Stimulated activated CD4-positive, alpha-beta T cell treated with anti-CD3 and anti-CD28 coated beads, Interleukin-4, amount 100 ng/mL, for 48 hours (primary cell): ENCODE measurements at places on chromosomes 3 and 15.

GRCh38 chr3:76400141-76400540, 614.8 kb upstream of the ZNF717 start:
- DNase-seq, result no peak

DNA sequence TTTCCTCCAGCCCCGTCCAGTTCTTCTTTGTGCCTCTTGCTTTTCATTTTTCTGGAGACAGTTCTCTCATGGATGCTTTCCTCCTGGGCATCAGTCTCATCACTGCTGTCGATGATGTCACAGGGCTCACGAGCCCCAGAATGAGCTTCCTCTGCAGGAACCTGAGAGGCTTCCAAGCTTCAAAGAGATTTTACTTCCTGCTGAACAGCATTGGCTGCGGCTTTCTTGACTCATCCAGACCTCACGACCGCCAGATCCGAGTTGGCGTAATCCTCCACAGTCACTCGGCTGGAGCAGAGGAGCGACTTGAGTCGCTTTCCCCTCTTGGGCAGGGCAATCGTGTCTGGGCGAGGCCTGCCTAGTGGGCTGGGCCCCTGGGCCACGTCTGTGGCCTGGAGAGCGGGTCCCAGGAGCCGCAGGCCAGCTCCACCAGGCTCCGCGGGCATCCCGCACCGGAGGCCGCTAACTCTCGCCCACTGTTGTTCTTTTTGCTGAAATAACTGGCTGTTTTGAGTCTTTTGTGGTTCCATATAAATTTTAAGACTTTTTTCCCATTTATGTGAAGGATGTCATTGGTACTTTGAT, 20.8 kb upstream of the FAN1 start:
- DNase-seq, result no peak

DNA sequence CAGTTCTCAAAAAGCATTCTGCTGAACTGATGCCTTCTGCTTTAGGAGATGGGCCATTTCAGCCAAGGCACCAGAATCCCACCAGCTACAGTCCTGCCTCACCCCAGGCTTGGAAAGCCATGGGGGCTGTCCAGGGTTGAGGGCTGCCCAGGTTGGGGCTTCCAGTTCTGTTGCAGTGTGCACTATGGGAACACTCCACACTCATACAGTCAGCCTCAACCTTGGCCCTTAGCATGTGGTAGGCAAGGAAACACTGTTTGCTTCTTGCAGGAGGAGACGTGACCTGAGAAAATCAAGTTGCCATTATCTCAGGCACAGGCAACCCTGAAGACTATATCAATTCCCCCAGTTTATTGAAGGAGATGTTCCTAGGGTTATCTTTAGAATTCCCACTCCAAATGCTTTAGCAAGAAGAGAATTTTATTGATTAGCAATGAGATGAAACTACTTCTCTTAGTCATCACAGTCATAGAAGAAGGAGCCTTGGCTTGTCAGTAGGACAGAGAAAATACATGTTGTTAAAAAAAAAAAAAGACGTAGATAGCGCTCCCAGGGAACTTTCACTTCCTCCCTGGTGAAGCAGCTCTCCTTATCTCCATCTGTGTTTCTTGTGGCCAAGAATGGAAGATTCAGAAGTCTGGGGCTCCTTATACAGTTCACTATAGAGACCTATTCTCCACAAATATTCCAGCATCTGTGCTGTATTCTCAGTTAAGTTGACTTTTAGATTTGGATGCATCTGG, 38.3 kb upstream of the IL12A start:
- no peak for DNase-seq

DNA sequence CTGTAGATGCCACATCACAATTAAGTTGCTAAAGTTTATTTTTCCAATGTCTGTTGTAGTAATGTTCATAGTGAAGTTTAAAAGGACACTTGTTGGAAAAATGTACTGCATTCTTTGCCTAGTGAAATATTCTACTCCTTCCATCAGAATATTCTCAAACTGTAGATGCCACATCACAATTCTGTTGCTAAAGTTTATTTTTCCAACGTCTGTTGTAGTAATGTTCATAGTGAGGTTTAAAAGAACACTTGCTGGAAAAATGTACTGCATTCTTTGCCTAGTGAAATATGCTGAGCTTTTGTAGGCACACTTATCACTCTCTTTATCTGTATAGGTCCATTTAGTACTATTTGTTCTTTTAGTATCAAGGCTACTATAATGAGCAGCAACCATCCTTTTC, 836.1 kb downstream of the NAALADL2 start:
- no peak for DNase-seq

- no peak for DNase-seq
Measured at GRCh38 chr3:4981294-4981664, 2.0 kb downstream of the BHLHE40 start.

DNA sequence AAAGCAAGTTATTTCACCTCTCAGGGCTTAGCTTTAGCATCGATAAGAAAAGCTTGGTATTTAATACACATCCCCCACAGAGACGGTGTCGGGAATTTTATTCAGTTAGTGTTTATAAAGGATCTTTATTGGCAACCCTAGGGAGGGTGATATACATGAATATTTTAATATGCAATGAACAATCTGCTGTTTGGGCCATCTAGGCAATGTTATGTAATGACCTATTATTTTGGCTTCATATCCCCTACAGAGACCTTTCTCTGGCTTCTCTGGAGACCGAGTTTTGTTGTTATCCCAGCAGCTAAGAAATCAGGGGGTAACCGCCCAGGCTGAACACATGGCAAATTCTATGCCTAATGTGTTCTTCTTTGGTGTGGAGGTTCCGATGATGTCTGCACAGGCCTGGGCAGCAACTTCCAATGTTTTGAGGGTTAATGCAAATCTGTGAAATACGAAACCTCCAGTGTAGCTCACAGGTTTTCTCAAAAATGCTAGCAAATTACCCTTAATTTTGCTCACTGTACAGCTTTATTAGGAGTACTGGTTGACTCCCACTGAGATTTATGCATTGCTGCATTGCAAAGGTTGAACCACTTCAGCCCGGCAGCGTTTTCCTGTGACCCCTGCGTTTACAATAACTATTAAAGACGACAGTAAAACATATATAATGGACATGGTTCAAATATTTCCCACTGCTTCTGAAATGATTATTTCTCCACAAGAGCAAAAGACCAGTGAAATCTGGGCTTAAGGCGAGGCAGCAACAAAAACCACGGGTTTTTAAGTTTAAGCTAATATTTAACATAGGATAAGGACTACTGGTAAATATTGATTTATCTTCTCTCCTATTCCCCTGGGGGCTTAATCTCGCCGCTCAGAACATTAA, 298.3 kb upstream of the NR2E3 start:
- no peak for DNase-seq

GRCh38 chr15:86839502-86839901, 759.8 kb downstream of the AGBL1 start:
- no peak for DNase-seq

DNA sequence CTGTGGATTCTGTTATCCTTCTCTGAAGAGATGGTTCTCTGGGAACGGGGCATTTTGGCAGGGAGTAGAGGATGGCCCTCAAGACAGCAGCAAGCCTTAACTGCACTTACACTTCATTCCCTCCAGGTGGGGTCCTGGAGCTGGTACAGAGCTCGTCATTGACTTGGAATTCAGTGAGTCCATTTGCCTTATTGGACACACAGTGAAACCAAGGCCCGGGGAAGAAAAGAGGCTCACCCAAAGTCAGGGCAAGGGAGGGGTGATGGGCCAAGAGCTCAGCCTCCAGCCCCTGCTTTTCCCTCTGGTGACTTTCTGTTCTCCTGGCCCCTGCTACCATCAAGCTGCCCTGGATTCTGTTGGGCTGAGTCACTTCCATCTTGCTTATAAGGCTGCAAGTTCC, 125.6 kb downstream of the ETFA start:
- DNase-seq, result no peak

GRCh38 chr3:13690636-13691035, 141.7 kb downstream of the FBLN2 start:
- no peak for DNase-seq

GRCh38 chr3:106299300-106300098, 430.7 kb upstream of the CBLB start:
- no peak for DNase-seq

DNA sequence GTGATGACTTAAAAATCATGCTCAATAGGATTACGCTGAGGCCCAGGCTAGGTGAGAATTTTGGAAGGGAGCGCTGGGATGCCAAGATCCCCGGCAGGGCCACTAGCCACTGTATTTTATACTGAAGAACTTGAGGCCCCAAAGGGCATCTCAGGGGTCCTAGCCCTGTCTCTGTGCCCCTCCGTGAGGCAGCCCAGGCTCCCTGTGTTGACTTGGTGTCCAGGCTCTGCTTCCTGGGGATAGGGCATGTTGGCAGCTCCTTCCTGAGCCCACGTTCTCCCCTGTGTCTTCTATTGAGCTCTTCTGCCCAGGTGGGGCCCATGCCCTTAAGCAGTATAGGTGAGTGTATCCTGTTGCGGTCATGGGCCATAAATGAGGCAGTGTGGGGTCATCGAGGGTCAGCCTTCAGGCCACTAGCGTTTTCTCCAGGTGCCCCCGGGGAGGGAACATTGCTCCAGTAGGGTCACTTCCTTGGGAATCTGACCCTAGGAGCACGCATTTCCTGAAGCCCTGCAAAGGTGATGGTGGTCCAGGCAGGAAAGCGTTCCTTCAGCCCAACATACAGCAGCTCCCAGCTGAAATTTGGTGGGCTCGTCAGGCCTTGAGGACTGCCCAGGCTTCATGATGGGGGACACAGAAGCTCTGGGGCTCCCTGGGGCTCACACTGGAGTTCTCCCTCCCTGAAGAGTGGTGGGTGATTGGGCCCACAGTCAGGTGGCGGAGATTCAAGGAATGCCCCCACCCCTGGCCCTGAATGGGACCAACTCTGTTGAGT, 189.4 kb downstream of the UBE3A start:
- DNase-seq, result no peak

DNA sequence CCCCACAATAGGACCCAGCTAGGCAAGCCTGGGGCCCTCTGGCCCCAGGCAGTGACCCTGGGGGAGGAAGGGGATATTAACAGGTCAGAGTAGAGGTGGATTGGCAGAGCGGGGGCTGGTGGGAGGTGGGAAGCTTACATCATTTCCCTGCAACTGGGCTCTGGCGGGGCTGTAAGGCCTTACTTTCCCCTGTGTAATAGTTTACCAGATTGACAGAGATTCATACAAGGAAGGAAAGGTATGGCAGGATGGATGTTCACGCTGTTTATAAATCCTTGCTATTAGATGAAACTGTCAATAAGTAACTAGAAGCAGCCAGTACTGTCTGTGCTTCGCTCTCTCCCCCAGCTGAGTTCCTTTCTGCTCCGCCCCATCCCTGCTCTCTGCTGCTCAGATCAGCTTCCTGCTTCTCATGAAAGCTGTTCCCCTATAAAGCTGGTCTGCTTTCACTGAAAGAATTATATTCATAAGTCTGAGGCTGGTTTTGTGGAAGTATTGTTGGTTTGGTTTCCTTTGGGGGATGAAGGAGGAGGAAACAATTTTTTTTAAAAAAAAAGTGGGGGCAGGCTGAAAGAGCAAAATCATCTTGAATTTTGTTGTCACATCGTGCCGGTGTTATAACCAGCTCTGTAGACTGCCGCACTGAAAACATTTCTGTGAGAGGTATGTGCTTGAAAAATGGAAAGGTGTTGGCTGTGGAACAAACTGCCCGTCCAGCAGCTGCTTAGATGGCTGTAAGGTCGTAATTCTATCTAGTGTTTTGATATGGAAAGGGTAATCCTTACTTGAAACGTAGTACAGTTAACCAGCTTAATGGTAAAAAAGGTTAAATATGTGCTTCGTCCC, 76.4 kb downstream of the BBX start:
- DNase-seq, result peak; percentile 26

- no peak for DNase-seq
Measured at GRCh38 chr3:71786551-71786950, 1.6 kb upstream of the PROK2 start.

GRCh38 chr3:98755601-98756000, 7.5 kb upstream of the ST3GAL6 start:
- no peak for DNase-seq

DNA sequence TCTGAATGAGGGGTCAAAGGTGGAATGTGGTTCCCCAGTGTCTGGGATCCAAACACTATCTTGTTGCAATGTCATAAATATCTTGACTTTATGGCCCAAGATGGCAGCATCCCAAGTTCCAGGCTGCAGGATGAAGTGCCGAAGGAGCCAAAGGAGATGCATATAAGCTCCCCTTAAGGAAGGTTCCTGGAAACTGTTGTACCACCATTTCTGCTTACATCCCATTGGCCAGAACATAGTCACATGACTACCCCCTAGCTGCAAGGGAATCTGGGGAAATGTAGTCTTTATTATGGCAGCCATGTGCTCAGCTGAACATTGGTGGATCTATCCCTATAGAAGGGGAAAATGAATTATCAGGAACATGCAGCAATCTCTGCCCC, 54.3 kb downstream of the BDH1 start:
- DNase-seq, result no peak

GRCh38 chr15:100835636-100836035, 44.0 kb upstream of the ALDH1A3 start:
- DNase-seq, result no peak

- no peak for DNase-seq
Measured at GRCh38 chr3:169493521-169494141, 169.9 kb downstream of the MECOM start.

- no peak for DNase-seq
Measured at GRCh38 chr15:68126396-68126795, 72.3 kb downstream of the PIAS1 start.

DNA sequence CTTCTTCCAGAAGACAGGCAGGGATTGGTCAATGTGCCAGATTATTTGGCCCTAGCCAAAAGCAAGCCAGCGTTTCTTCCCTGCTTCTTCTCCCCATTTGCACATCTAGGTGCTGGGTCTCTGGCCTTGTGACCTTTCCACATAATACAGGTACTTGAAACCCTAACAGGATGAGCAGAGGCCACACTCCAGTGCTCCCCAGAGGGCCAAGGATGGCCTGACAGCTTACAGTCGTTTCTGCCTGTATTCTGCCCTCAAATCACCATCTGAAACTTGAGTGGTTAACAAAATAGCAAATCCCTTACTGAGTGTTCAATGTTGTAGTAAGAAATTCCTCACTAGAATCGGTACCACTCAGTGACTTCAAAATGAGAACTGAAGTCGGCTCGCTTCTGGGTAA, 29.1 kb downstream of the MKRN2 start:
- DNase-seq, result no peak

GRCh38 chr3:52053307-52054304, 2.8 kb downstream of the DUSP7 start:
- peak; percentile 19 for DNase-seq

DNA sequence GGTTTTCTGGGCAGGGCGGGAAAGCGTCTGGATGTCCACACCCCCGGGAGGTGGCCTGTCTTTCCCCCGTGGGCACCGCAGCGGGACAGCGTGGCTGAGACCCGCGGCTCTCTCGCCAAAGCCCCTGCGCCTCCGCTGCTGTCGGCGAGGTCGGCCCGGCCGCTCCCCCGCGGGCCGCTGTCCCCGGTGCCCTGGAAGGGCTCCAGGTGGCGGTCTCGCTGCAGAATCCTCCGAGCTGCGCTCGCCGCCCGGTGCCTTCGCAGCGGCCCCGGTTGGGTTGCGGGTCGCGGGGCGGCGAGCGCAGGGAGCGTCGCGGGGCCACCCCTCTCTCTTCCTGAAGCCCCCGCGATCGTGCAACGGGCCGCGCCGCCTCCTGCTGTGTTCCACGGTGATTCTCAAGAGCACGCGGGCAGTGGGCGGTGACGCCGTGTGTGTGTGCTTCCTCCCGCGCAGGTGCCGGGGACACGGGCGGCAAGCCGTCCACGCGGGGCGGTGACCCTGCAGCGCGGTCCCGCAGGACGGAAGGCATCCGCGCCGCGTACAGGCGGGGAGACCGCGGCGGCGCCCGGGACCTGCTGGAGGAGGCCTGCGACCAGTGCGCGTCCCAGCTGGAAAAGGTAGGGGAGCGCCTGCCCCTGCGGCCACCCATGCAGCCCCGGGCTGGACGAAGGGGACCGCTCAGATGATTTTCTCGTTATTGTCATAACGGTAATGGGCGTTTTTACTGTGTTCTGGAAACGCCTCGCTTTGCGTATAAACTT, 54.4 kb downstream of the LRRK1 start:
- DNase-seq, result no peak

GRCh38 chr3:48678056-48678455, 7.7 kb downstream of the NCKIPSD start:
- no peak for DNase-seq
